ENCODE measurements at places on chromosomes 11 and 22.

DNA sequence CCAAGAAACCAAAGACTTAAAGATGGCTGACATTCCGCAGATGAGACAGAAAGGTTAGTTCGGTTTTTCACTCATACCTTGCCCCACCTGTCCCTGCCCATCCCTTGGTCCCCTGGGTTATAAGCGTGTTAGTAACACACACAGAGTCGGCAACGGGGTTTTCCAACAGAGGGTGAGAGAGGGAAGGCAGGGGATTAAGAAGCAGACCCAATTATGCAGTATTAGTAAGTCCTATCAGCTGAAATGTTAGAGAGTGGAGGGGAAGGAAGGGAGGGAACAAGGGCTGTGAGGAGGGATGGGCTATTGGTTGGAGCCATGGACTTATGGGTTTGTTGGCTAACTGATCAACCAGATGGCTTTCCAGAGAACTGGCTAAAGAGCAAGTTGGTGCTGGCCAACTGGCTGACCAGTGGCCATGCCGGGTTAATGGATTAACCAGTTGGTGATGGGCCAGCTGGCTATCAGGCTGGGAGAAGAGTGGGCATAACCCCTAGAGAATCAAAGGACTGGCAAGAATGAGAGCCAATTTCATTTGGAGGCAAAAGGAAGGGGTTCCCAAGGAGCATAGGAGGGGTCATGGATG, 45.5 kb downstream of the NRXN2 start:
- DNase-seq: no peak

DNA sequence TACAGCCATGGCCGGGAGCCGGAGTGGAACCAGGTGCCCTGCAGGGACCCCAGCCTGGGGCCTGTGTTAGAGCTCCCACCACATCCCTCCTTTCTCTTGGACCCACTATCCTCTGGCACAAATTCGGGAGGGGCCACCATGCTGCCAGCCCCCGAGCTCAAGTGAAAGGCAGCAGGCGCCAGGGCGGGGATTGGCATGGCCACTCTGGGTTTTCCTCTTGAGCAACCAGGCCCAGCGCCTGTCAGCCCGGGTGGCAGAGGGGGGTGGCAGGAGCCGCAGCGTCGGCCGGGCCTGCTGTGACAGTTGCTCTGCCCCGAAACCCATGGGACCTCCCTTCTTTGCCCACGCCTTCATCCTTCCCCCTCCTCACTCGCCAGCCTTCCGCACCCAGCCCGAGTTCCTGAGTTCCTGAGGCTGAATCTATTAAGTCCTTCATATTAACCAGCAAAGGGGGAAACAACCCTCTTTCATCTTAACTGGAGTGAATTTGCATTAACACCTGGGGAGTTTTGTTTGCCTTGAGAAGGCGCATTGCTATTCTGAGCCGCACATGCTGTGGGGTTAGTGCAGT, 16.8 kb upstream of the CABP7 start:
- DNase-seq: no peak

- no peak for DNase-seq
These were observed 169.2 kb upstream of the NCAM1 start for GRCh38 chr11:112792070-112792469.

GRCh38 chr11:88629496-88629895, 292.0 kb upstream of the CTSC start:
- DNase-seq: no peak

GRCh38 chr11:133339495-133340140, 192.7 kb downstream of the OPCML start:
- no peak for DNase-seq

DNA sequence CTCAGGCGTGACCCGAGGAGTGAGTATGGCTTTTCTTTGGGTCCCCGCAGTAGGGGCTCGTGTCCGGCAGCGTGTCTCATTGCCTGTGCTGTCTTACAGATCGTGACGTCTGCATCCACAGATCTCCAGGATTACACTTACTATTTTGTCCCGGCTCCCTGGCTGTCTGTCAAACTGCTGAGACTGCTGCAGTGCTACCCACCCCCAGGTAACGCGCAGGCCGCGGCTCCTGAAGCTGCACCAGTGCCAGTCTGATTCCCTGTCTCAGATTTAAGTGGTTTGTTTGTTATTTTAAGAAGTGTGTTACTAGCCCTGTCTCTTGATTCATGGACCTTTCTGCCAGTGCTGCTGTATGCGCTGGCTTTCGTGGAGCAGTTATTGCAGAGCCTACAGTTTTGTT, 52.0 kb downstream of the MUC6 start:
- no peak for DNase-seq

DNA sequence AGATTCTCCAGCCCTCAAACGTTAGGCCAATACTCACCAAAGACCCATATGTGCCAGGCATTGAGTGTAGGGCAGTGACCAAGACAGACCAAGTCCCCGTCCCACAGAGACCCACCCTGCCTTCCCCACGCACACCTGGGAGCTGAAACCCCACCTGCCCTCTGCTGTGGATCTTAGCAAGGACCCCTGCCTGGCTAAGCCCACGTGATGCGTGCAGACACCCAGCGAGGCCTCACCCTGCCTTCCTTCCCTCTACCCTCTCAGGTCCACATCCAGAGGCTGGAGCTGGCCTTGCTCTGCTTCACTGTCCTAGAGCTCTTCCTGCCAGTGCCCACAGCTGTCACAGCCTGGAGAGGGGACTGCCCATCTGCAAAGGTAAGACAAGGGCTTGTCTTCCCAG, 10.2 kb downstream of the MS4A10 start:
- no peak for DNase-seq

- DNase-seq: no peak
These were observed 59.6 kb downstream of the LRRC32 start for GRCh38 chr11:76610871-76611475.

DNA sequence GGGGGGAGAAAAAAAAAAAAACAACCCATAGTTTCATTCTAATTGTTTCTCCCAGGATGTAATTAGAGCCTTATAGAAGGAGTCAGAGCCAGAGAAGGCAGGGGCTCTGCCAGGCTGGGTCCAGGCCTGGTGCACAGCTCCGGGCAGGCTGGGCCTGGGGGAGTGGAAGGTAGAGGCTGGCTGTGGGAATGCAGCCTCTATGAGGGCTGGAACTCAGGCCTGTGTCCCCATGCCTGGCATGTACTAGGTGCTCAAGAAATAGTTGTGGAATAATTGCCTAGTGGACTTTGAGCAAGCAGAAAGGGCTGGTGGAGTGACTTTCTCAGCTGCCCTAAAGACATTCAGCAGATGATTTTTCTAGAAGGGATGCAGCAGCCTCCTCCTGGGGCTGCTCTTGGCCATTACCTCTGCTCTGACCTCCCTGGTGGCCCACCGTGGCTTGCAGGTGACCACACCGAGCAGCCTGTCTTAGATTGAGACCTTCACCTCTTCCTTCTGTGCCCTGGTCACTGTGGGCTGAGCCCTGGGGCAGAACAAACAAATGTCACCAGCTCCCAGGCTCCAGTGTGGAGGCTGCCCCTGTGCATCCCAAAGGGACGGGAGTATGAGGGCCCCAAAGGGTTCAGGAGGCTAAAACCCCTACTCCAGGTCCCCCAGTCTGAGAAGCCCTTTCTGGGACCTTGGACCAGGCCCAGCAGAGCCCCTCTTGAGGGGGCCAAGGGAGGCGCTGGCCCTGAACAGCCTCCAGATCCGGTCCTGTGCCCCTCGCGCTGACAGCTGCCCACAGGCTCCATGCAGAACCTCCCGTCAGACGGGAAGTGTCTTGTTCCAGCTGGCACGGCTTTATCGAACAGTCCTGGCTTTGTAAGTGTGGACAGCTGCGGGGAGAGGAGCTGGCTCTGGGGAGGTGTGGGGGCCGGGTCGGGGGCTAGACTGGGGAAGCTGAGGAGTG, 18.8 kb downstream of the MYEOV start:
- no peak for DNase-seq

GRCh38 chr11:1482581-1483444, 3.8 kb downstream of the MOB2 start:
- no peak for DNase-seq

- DNase-seq: no peak
These were observed 222.3 kb downstream of the NTM start for GRCh38 chr11:131592734-131593133.

GRCh38 chr11:88359114-88359513, 21.6 kb upstream of the CTSC start:
- DNase-seq: no peak

Data from T-helper 2 cell (primary cell).